Central memory CD4-positive, alpha-beta T cell (primary cell): ENCODE measurements at places on chromosomes 5 and 9.

GRCh38 chr9:92850898-92851297 is 26.9 kb downstream of the ZNF484 start:
- DNase-seq, result no peak

GRCh38 chr9:77016526-77017504 is 2.6 kb upstream of the FOXB2 start:
- DNase-seq, result no peak

DNA sequence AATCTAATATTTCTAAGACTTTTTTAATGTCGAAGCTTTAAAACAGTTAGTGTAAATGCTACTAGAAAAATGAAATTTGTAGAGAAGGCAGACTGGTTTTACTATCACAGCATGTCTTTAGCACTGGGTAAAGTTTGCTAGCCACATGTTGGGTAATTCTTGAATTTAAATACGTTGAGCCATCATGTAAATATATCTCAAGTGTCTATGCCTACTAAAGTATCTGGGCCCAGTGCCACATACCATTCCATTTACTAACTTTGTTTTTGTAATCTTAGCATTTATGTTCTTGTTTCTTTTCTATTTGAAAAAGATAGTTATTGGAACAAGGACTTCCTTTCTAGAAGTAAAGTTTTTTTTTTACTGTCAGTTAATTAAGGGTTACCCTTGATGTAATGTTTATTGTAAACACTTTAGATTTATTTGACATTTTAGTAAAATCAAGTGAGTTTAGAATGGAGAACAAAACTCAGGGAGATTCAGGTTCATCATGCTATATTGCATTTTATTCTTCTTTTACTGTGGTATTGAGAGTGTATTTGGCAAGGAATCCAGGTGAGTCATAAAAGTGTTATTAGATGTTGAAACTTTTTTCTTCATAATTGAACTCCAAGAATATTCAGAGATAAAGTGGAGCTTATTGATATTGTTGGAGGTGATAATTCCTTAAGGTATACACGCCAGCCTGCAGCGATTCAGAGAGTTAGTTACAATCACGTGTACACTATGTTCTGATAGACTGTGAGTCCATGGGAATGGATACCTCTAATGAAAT is 182.4 kb downstream of the CCDC171 start:
- DNase-seq, result no peak

DNA sequence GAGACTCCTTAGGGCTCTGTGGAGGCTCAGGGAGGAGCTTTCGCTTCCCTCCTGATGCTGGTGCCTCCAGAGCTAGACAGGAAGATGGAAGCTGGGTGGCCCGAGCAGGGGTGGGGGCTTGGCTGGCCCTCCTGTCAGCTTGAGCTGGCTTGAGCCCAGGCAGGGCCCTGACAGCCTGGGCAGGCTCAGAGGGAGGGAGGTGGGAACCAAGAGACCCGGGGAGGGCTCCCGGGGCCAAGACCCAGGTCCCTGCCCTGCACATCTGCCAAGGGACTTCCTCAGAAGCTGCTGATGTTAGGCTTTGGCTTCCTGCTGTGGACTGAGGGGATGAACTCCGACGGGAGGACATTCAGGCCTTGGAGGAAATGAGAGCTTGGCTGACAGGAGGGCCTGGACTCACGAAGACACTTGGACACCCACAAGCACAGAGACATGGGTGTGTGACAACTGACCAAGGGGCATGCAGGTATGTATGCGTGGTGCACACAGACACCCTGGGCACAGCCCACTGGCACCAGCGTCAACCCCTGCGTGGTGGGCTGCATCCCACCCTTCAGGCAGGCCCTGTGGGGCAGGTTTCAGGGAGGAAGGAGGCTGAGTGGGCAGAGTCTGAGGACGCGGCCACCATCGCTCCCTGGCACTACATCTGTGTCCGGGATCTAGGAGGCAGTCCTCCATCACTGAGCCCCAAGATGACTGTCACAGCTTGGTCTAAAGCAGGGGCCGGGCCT is 1.7 kb upstream of the LTC4S start:
- DNase-seq, result no peak

GRCh38 chr5:126443374-126443851 is 20.2 kb downstream of the GRAMD2B start:
- no peak for DNase-seq

DNA sequence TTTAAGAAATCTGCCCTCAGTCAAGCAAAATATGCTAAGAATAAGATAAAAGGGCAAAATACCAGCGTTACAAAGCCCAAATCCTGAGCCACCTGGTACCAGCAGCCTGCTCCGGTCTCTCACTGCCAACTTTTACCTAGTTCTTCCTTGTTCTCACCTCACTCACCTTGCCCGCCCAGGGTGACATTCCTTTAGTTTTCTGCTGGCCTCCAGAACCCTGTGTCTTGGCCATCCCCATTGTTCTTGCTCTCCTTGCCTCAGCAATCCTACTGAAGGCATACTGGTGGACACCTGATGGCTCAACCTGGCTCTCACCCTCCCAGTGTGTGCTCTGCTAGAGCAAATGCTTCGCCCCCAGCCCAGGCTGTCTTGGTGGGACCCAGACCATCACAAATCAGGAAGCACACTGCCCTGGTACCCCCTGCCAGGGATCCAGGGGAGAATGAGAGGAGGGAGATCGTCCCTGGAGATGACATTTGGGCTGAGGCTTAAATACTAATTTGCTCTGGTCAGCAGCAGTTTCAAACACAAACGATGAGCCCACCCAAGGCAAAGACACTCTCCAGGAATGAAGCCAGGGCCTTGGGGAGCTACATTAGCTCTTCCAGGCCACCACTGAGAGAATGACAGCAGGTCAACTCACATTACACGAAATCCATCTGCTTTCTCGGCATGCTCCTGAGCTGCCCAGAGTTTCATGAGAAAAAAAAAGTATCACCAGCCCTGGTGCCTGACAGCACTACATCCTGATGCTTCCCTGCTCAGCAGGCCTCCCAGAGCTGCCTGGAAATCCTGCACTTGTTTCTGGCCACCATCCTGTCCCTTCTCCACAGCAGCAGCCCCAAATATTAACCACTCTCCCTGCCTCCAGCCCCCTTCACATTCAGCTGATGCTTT is 12.2 kb upstream of the SEPTIN8 start:
- no peak for DNase-seq

DNA sequence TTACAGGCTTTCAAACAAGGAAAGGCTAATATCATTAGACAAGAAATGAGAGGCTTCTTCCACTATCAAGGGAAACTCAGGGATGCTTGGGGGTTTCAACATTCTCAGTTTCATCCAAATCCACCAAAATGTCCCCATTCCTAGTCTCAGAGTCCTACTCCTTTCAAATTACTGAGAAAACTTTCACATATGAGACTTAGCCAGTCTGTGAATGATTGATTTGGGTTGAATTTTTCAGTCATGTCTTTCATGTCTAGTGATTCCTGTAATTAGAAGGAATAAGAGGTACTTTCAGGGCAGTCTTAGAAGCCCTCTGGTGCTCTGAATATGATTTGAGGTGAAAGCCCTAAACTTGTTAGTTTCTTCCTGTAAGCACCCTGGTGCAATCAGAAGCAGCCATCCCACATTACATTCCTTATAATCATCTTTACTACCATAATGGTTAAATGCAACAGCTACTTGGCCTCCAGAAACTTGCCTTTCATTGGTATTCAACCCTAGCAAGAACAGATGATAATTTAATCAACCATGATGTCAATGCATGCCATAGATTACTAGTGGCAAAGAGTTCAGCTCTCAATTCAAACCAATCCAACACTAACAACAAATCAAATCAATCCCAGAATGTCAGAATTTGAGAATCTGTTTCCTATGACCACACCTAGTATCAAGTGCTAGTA is 50.7 kb upstream of the RIC1 start:
- DNase-seq, result no peak

GRCh38 chr5:141430332-141431113 is at the start of gene PCDHGA12:
Gene PCDHGA12, plus strand, starts transcription at chr5:141430507. Its CDS starts 253 bp downstream, at chr5:141430760.
- DNase-seq, result no peak

DNA sequence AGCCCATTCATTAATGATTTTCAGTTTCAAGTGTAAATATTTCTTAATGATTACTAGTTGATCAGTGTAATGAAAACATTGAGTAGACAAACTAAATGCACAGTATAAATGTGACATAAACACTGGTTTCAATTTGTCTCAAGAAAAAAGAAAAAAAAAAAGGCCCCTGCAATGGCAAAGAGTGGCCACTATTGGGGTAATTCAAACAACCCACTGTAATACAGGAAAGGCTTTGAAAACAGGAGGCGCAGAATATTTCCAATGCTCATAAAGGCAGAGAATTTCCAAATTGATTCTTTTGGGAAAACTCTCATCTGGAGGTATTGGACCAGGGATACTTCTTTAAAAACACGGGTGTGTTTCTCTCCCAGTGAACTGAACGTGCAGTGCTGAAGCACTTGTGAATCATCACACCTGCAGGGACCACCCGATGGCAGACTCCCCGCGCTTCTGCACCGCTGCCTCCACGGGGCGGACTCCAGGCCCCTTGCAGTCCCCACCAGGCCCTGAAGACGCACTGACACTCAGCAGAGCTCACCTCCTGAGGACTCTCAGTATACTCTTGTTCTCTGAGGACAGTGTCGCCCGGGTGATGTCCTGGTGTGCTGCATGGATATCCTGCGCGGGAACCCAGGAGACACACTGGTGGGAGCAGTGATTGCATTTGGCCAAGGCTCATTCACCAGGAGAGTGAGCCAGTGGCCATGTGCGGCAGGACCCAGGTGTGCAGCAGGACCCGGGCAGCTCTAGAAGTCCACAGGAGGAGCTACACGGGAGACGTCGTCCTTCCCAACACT is 227.6 kb upstream of the IRX4 start:
- no peak for DNase-seq

DNA sequence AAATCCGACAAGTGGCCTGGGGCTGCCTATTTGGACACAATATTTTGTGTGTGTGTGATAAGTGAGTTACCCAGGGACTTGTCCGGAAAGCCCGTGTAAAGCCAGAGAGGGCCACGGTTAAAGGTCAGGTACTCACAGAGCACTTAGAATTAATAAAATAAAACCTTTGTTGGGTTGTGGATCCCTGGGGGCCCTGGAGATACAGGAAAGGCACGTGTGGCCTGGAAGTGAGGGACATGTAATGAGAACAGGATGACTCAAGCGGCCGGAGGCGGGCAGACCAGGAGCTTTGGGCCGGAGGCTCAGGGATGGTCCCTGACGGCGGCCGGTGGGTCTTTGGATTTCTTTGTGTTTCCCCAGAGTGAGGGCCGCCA is 1.0 kb downstream of the DMRT2 start:
- DNase-seq, result no peak

GRCh38 chr5:98414938-98415337 is 358.5 kb upstream of the RGMB start:
- no peak for DNase-seq

GRCh38 chr9:85730916-85731630 is 10.7 kb downstream of the AGTPBP1 start:
- DNase-seq, result no peak

- no peak for DNase-seq
Observed at GRCh38 chr9:3434594-3434993, 91.2 kb downstream of the RFX3 start.

- DNase-seq, result peak; percentile 50
Observed at GRCh38 chr5:157431544-157432200, 28.3 kb upstream of the NIPAL4 start.

- no peak for DNase-seq
Observed at GRCh38 chr9:116990592-116990991, 303.5 kb downstream of the TRIM32 start.

- DNase-seq, result peak; percentile 56
Observed at GRCh38 chr5:140632366-140633020, 482 bp downstream of the CD14 start.
